ENCODE measurements at places on chromosomes 7 and 10.

DNA sequence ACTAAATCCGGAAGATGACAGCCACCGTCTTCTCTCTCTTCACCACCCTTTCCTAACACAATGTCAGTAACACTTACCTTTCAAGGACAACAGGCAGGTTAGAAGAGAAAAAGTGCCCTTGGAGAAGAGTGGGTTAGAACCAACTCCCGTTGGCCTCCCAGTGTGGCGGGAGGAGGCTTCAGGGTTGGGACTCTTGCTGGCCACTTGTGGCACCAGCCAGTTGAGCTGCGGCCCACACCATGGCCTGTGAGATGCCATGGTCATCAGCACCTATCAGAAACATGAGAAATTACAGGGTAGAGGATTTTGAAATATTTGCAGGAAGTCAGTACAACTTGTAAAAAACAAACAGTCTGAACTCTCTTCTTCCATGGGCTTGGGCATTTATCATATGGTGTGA, 93.8 kb downstream of the MKI67 start:
- DNase-seq: no peak

GRCh38 chr10:70162892-70163201, 7.5 kb downstream of the SAR1A start:
- DNase-seq: no peak

GRCh38 chr10:35579726-35580422, 25.3 kb upstream of the GJD4 start:
- DNase-seq: no peak

DNA sequence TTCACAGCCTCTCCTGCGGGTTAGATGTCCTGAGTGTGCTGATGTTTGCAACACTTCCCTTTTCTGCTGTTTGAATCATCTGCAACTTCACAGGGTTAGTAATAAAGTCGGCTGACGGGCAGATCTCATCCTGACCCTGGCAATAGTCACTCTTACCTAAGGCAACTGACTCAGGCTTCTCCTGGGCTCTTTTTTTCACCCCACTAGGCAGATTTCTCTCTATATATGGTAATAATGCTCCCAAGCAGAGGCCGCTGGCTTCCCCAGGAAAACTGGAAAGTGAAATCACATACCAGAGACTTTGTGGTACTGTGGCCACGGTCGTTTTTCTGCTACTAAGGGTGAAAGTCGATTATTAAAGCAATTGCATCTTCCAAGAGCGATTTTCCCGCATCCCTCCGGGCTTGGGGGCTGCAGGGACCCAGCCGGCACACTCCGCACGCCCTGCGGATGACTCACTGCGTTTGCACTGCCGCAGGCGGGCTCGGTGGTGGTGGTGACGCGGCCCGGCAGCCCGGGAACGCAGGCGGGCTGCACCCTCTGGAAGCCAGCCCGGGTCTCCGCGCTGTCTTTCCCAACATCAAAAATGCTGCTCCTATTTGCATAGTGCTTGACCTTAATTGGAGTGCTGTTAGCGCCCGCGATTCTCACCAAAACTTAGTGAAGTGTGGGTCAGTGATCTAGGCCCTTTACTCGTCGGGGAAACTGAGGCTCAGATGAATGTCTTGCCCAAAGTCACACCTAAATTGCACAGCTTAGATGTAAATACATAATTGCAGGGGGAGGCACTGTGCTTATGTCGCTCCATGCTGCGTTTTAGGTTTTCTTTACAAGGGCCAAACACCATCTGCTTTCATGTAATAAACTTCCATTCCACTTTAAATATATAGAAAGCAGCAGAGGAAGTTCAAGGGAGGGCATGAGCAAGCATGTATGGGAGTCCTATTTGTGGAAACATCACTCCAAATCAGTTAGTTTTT, 47.6 kb upstream of the ITGB1 start:
- peak; percentile 40 for DNase-seq

DNA sequence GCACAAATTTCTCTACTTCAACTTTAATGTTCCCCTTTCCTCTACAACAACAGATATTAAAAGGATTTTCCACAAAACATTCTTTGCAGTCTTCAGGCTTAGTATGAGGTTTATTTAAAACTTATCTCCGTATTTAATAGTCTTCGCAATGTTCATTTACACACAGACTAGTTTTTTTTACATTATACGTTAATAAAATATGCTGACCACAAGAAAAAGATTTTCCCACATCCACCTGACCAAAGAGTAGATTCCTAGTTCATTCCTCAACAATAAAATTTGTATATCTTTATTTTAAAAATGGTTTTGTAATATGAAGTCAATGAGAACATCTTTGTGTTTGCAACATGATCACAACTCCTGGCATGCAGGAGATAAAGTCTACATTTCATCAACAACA, 42.4 kb downstream of the POT1 start:
- no peak for DNase-seq

DNA sequence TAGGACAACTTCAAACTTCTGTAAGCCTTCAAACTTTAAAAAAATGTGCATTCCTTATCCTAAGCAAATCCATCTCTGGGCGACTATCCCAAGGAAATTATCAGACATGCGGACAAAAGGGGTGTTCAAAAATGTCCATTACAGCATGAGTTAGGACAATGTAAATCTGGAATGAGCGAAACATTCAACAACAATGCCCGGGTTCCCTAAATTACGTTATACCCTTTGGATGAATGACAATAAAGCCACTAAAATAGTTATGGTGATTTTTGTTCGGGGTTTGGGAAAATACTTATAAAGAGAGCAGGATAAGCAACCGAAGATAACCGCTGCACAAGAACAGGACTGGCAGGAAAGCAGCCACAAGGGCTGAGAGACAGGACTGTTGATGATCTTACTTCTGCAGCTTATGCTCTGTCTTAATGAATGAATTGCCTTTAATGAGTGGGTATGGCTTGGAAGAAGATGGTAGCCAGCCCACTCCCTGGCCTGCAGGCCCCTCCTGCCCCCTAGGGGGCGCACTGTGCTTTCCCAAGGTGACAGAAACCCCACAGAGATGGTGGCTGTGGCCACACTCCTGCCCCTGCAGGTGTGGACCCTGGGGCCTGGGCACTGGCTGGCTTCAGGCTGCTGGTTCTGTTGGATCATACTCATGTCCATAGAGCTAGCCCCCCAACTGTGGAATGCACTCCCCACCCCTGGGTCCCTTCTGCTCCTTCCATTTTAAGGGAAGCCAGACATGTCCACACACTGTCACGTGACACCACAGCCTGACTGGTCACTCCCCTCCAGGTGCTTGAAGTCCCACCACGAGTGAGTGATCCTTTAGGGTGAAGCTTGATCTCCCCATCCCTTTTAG, 45.0 kb downstream of the ZCCHC24 start:
- DNase-seq: peak; percentile 37

- DNase-seq: no peak
Observed at GRCh38 chr7:43649755-43650274, 66.9 kb downstream of the STK17A start.

GRCh38 chr10:26829810-26830515, 30.8 kb downstream of the ABI1 start:
- no peak for DNase-seq

DNA sequence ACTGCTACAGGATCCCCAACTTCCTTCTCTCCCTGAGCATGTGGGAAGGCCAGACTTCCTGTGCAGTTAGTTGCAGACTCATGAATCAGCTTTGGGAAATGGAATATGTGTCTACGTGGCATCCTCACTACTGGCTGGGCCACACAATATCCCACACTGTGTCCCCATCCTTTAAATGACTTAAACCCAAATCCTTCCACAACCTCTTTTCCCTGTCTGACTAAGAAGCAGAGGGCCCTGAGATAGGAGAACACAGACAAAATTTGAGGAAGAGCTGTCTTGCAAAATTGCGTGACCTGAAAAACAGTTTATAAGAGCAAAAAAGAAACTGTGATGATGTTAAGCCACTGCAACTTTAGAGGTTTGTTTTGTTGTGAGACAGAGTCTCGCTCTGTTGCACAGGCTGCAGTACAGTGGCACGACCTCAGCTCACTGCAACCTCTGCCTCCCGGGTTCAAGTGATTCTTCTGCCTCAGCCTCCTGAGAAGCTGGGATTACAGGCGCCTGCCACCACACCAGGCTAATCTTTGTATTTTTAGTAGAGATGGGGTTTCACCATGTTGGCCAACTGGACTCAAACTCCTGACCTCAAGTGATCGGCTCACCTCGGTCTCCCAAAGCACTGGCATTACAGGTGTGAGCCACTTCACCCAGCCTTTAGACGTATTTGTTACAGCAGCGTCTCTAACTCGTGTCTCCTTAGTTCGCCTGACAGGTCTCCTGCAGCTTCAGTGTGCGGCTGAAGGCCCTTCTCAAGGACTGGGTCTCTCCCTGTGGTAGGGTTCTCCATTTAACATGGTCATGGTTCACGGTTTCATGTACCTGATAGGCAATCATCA, 46.9 kb upstream of the SFMBT2 start:
- DNase-seq: no peak

- DNase-seq: no peak
Observed at GRCh38 chr7:85479918-85480643, 293.2 kb upstream of the SEMA3D start.

- no peak for DNase-seq
Observed at GRCh38 chr10:89371987-89372386, 5.9 kb upstream of the IFIT1B start.

DNA sequence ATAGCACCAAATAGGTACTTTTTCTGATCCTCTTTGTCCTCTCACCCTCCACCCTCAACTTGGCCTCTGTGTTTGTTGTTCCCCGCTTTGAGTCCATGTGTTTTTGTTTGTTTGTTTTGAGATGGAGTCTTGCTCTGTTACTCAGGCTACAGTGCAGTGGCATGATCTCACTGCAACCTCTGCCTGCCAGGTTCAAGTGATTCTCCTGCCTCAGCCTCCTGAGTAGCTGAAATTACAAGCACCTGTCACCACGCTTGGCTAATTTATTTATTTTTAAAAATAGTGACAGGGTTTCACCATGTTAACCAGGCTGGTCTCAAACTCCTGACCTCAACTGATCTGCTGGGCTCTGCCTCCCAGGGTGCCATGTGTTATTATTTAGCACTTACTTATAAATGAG, 5.3 kb downstream of the ZNF273 start:
- no peak for DNase-seq

- DNase-seq: no peak
Observed at GRCh38 chr10:24866604-24867583, 85.5 kb downstream of the PRTFDC1 start.

- DNase-seq: no peak
Observed at GRCh38 chr7:82539969-82540368, 96.4 kb upstream of the CACNA2D1 start.

GRCh38 chr7:2104107-2104710, 128.5 kb downstream of the MAD1L1 start:
- DNase-seq: peak; percentile 64

DNA sequence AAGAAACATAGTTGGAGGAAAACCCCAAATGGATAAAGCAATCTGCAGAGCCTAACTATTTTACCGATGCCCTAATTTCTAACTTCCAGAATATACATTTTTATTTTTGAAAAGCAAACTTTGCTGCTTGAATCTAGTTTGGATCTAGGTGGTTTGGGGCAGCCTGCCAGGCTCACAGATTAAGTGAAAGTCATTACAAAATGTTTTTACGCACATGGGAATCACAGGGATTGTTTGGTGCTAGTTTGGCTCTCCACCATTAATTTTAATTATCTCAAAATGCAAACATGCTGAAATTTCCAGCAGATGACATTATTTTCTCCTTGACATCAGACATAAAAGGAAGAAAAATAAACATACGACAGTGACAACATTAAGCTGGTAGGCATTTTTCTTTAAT, 166.7 kb upstream of the INHBA start:
- no peak for DNase-seq

GRCh38 chr7:130481898-130482297, 10.0 kb upstream of the MEST start:
- no peak for DNase-seq

GRCh38 chr10:92291616-92291865, 574 bp downstream of the MARCHF5 start:
- no peak for DNase-seq

- peak; percentile 26 for DNase-seq
Observed at GRCh38 chr7:93574646-93575554, at the start of gene CALCR. Gene CALCR (minus strand): TSS chr7:93574724. CDS start chr7:93486981, 87,743 bp downstream.

DNA sequence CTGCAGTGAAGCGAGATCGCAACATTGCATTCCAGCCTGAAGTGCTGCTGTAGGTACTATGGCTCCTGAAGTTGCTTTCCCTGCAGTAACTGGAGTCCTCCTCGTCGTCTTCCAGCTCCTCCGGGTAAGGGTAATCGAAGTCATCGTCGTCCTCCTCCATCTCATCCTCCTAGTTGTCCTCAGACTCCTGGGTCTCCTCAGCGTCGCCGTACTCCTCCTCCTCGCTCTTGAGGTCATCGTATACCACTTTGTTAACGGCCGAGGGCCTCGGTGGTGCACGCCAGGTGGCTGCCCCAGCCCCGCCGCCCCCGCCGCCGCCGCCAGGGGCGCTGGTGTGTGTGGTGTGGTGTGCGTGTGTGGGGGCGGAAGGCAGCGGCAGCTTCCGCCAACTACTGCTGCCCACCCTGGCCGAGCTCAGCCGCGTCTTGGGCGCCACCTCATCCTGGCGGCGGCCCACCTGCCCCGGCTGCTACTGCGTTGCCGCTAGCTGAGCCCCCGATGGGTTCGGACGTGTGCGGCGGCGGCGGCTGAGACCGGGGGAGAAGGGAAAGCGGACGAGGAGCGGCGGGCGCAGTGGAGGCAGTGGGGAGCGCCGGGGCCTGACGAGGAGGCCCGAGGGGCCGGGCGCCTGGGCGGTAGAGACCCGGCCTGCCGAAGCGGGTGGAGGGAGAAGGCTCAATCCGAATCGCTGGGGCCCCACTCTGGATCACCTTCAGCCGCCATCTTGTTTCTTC, 11.8 kb upstream of the ACBD5 start:
- peak; percentile 76 for DNase-seq

DNA sequence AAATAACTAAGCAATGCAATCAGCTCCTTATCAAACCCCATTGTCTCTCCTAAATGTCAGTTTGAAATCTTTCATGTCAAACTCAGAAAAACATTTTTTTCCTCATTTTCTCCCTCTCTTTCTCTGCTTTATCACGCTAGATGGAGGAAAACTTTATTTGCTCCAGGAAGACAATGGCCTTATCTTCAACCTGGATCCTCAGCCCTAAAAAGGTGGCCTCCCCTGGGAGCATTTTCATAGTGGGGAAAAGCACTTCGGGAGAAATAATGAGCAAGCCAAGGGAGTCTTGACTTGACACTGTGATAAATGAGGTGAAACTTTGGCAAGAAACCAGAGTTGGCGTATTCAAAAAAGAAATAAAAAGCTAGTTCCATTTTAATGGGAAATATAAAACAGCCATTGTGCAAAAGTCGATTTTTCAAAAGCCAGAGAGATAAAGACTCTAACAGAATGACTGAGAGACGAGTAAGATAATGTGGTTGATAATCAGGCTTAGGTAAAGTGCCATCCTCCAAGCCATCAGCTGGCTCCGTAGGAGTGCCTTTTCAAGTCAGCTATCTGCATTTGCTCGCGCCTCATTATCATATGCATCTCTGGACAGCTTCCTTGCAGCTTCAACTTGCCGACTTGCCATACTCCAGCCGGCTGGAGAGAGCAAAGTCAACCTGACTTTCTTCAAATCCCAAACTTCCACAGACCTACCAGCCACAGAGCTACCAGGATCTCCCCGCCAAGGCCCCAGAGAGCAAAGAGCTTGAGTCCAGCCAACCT, 19.9 kb downstream of the HABP2 start:
- no peak for DNase-seq

Measured in progenitor cell of endocrine pancreas (in vitro differentiated cells).